Suppressor macrophage (primary cell): ENCODE measurements at places on chromosomes 7 and 10.

GRCh38 chr10:98994030-98994429 lies 241.6 kb downstream of the HPSE2 start:
- DNase-seq, result no peak

DNA sequence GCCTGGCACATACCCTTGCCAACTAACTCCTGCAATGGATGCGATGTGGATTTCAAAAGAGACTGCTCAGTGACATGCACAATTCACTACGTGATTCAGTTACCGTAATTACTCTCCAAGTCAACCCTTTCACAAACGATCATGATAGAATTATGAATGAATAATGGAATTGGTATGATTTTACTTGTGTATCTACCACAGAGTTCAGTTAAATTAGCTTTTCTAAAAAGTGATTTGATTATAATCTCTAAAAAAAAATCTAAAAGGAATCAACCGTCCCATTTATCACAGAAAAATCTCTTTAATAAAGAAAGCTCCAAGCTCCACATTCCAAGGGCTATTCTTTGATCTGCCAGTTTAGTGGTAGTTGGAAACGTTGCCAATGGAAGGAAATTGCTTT lies 30.4 kb upstream of the RSU1 start:
- DNase-seq, result no peak

DNA sequence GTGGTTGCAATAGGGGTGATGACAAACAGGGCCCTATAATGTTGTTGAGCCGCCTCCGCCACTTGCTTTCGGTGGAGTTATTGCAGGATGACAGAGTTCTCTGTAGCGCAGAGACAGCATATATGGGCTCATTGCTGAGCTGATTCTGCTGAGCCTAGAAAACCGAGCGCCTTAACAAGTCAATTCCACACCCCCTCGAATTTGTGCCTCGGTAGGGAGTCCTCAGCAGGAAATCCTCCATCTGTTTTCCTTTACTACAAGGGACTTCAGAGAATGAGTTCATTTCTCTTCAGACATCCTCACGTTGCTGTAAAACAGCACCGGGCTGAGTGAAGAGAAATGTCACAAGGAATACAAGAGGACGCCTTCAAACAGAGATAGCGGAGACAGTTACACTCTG lies 90.7 kb upstream of the KIAA1217 start:
- no peak for DNase-seq

- DNase-seq, result no peak
These were observed 530.3 kb downstream of the ARL4A start for GRCh38 chr7:13217768-13218167.

DNA sequence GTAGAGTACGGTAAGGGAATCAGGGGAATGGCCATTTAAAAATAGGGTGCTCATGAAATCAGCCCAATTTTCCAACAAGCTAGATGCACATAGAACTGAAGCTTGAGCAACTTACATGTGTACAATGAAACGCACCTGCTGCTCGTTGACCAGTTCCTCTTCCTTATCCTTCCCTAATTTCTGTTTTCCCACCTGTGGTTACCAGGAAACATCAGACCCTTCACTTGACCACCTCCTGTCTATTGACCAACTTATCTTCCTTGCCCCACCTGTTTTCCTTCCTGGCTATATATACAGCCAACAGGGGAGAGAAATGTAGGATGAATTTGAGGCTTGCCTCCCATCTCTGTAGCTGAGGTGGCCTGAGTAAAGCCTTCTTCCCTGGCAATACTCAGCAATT lies 37.8 kb upstream of the RAPGEF5 start:
- DNase-seq, result no peak

DNA sequence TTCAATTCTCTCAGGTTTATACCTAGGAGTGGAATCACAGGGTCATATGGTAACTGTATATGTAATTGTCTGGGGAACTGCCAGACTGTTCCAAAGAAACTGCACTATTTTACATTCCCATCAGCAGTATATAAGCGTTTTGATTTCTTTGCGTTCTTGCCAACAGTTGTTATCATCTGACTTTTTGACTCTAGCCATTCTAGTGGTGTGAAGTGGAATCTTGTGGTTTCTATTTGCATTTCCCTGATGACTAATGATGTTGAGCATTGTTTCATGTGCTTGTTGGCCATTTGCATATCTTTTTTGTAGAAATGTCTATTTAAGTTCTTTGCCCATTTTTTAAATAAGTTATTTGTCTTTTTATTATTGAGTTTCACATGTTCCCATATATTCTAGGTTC lies 44.3 kb upstream of the ZC3HAV1 start:
- DNase-seq, result no peak
